Stimulated activated CD4-positive, alpha-beta T cell treated with anti-CD3 and anti-CD28 coated beads, Interleukin-4, amount 100 ng/mL, for 24 hours (primary cell): ENCODE measurements at places on chromosomes 1 and 21.

GRCh38 chr1:232868793-232869491 lies 63.7 kb downstream of the MAP10 start:
- DNase-seq: no peak

DNA sequence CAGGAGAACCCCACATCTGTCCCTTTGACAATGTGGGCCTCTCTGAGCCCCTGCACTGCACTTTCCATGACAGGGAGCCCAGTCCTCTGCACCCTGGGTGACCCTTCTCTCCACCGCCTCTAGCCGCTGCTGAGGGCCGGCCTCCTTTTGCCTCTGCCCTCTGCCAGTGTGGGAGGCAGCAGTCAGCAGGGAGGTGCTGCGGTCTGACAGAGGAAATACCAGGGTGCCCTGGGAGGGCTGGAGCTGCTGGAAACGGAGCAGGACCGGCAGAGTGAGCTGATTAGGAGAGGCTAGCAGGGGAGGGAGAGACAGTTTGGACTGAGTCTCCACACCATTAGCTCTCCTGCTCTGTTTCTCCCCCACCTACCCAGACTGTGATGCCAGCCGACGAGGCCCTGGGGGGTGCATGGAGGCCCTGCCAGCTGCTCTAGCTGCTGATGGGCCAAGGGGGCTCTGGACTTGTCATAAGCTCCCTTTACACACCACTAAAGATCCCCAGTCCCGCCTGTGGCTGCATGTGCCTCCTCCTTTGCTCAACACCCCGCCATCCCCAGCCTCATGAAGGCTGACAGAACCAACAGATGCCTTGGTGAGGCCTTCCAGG lies 171.1 kb upstream of the KLHDC7A start:
- DNase-seq: no peak

- DNase-seq: no peak
These were observed 212.1 kb upstream of the FMN2 start for GRCh38 chr1:239879321-239880170.

GRCh38 chr1:198435056-198435455 lies 105.4 kb downstream of the ATP6V1G3 start:
- DNase-seq: no peak

GRCh38 chr21:16082038-16082816 lies 352.4 kb downstream of the USP25 start:
- DNase-seq: no peak

GRCh38 chr1:101051688-101052638 lies 26.4 kb upstream of the DPH5 start:
- no peak for DNase-seq

DNA sequence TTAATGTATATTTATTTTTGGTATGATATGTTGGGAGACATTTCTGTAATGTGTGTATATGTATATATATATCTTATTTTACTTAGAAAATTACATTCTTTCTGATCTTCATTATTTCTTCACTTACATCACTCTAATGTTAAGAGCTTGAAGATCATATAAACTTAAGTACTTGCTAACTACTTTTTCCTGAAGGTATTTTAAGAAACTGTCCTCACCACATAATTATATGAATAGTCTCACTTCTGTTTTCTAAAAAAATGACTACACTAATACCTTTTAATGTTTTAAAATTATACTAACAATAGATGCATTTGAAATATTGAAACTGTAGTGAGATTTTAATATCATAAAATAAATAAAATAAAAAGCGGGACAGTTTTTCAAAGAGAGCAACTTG lies 377.1 kb downstream of the LRRIQ3 start:
- DNase-seq: no peak

DNA sequence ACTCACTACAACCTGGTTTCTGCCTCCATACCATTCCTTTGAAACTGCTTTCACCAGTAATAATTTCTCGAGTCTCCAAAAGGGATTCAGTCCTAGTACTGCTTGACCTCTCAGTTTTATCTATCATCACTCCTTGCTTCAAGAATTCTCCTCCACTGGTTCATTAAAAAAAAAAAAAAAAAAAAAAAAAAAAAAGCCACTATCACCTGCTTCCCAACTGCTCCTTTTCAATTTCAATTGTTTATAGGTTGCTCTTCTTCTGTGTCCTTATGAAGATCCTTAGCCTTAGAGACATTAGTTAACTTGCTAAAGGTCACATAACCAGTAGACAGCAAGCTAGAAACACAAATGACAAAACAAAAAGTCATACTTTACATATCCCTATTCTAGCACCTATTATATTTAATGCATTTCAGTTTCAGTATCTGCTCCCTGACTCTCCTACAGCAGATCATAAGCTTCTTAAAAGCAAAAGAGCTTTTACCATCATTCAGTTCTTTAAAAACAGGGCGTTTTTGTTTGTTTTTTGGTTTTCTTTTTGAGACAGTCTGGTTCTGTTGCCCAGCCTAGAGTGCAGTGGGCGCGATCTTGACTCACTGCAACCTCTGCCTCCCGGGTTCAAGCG lies 7.1 kb downstream of the NRDC start:
- DNase-seq: no peak

DNA sequence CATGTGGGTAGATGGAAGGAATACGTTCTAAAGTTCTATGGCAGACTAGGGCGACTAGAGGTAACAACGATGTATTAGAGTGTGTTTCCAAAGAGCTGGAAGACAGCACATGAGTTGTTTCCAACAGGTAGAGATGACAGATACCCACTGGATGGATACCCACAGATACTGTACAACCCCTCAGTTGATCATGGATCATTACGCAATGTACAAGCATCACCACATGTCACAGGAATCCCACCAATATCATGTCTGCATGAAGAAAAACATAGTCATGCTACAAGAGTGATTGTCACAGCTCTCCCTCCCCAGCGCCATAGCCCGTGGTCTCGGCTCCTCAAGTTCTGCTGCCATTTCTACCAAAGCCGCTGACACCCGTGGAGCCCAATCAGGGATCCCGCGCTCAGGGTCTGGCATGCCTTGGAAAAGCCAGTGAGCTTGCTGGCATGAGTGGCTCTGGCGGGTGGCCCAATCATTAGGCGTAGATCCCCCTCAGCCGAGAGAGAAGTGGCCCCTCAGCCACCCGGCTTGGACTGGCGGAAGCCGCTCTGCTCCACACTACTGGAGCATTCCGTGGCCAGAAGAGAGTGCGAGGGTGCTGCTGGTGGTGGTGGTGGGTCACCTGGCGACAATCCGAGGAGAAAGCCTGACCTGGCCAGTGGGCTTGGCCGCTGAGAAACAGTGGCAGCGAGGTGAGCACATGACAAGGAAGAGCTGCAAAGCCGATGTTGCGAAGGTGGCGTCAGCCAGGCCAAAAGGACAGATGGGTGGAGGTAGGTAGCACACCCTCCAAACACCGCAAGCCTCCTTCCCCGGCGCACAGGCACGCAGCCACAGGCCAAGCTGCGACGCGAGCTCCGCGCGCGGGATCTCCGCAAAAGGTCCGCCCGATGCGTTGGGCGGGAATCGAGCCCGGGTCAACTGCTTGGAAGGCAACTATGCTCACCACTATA lies 65.7 kb upstream of the FCGR2A start:
- DNase-seq: peak; percentile 64

DNA sequence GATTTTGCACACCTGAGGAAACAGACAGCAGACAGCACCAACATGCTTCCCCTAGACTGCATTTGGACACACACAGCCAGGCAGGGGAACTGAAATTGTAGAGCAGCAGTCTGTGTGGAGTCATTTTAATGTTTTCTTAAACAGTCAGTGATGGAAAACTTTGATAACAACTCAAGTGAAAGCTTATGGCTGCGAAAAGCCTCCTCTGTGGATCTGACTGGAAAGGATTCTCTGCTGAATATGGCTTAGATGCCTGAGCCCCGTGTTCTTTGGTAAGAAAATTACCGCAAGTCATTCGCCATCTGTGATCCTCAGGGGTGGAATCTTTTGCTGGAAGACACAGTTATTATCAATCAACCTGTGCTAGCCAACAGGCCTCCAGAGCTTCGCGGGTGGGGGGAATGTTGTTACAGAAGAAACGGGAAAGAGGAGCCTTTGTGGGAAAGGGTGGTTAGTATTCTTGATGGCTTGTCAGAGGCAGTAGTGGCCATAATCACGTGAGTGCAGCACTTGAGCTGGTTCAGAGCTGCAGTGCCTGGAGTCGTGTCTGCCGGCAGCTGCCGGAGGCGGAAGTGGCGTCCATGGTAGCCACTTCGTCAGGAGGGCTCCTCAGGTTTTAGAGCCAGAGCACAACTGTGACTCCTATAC lies 204.7 kb downstream of the ST6GALNAC3 start:
- DNase-seq: no peak

DNA sequence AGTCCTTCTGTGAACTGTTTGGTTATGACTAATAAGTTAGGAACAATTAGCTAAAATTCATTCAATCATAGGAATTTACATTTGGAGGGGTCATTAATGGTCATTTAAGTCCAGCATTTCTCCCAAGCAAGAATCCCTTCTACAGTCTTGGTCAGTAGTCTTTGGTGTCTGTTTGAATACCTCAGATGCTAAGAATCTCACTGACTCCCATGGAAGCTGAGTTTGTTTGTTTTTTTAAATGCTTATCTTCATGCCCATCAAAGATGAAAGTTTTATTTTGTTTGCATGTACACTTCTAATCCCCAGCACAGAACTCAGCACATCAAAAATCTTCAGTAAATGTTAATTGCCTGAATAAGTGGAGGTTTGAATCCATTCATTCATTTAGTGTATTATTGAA lies 41.3 kb upstream of the SLC44A3 start:
- DNase-seq: no peak

GRCh38 chr1:38053416-38054091 lies 7.0 kb upstream of the POU3F1 start:
- no peak for DNase-seq

GRCh38 chr1:65503427-65503826 lies 83.0 kb downstream of the LEPR start:
- no peak for DNase-seq

DNA sequence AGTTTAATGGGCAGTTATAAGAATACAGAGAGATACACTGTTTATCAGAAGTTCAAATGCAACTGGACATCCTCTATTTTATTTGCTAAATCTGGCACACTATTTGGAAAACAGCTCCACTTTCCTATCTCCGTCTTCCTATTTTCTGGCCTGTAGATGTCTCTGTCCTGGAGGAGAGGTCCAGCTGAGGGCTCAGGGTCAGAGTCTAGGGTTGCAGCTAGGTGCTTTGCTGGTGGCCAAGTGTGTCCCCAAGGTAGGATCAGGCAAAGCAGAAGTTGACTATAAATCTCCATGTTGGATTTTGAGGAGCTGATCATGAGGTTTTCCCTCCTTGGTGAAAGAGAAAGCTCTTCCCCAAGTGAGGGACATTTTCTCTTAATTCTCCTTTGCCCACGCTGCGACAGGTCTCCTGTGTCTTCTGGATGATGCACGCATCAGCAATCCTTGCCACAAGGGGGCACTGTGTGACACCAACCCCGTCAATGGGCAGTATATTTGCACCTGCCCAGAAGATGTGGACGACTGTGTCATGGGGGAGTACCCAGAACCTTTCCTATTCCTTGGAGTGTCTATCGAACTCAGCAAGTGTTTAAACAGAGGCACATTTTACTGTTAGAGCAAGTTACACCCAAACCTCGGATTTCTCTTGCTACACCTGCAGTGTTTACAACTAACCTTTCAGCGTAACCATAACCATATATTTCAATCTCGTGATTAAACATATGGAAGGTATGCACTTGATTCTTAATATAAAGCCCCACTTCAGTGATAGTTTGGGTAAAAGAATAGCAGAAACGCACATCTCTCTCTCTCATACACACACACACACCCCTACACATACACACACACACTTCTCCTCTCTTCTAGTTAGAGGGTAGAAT lies 10.2 kb downstream of the ADAM30 start:
- peak; percentile 62 for DNase-seq

- DNase-seq: peak; percentile 41
These were observed 2.9 kb upstream of the GPR25 start for GRCh38 chr1:200869753-200870391.

DNA sequence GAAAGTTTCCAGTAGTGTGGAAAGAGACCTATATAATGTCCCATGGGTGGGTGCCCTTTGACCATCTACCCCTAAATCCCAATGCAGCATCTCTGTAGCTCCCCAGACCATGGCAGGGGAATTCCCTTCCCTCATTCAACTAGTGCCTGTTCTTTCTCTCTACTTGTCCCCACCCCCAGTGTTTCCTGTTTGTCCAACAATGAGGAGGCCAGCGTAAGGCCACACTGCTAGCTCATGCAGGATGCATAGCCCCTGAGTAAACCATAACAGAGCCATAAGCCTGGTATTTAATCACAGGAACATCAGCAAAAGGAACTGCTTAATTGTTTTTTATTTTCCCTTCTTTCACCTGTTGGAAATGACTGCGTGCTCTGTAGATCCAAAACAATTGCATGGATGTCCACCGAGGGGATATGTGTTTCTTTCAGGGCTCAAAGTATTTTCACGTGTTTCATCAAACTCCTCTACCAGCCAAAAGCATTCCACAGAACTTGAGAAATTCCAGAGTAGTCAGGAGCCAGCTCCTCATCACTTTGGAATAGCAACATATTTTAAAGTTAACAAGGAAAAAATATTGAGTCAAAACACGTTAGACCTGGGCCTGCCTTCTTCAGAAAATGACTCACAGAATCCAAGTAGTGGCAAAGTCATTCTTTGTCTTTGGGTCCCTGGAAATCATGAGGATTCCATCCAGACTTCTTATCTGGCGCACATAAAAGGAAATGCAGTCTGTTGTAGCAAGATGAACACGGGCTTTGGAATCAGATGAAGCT lies 162.5 kb upstream of the SGIP1 start:
- peak; percentile 41 for DNase-seq

DNA sequence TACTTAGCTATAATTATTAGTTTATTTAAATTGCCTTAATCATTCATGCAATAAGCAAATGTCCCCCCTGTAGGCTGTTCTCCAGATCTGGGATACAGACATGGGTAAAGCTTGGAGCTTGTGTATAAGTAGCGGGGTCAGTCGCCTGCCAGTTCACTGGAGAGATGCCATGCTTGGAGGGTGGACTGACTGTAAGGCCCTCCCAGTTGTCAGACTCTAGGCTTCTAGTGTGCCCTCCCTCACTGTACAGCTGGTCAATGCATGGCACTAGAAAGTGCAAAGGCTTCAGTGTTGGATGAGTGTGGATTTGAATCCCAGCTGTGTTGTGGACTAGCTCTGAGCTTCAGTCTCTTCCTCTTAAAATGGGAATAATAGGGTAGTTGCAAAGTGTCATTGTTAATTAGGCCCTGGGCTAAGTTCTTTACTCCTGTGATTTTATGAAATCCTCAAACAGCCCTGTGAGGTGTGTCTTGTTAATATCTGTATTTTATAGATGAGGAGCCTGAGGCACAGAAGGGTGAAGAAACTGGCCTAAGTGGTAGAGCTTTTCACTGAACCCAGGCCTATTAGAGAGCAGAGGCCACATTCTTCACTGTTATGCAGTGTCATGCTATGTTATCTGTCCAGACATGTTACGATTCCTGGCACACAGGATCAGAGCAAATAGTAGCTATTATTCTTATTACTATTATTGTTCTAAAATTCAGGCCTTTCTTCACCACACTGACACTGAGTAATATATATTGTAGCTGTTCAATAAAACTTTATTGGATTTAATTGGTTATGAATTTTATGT lies 85.9 kb downstream of the ROR1 start:
- DNase-seq: no peak
